ENCODE measurements at places on chromosomes 7 and 10.

- no peak for DNase-seq
These were observed 593.6 kb downstream of the GRM8 start for GRCh38 chr7:126659124-126659523.

DNA sequence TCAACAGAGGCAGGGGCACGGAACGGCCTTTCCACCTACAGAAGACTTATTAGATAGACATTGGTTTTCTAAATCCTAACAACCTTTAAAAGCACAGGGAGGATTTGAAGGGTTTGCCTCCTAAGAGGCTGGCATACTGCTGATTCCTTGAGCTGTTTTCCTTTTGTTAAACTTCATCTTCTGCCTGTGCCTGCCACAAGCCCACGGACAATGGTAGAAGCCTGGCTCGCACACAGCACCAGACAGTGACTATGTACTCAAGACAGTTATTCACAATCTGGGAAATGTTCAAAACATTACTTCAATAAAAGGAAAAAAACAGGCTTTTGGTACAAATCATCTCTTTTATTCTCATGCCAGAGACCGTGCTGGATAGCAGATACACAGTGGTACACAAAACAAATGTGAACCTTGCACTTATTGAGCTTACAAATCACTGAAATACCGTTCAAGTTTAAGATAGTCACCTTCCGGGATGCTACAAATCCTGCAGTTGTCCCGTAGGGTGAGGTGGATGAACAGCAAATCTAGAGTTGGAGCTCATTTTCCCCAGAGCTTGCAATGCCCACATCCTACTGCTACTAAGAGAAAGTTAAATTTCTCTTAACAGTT, 63.9 kb downstream of the VPS41 start:
- no peak for DNase-seq

- DNase-seq, result no peak
These were observed 3.2 kb downstream of the IDI2 start for GRCh38 chr10:1022413-1022812.

GRCh38 chr10:112913661-112914287, 36.3 kb upstream of the TCF7L2 start:
- DNase-seq, result no peak

- DNase-seq, result no peak
These were observed 276.2 kb upstream of the KLF14 start for GRCh38 chr7:131010029-131010716.

- no peak for DNase-seq
These were observed 1.1 kb upstream of the CAMK2B start for GRCh38 chr7:44326261-44327125.

GRCh38 chr10:99920486-99920885, 89.3 kb downstream of the DNMBP start:
- DNase-seq, result no peak

DNA sequence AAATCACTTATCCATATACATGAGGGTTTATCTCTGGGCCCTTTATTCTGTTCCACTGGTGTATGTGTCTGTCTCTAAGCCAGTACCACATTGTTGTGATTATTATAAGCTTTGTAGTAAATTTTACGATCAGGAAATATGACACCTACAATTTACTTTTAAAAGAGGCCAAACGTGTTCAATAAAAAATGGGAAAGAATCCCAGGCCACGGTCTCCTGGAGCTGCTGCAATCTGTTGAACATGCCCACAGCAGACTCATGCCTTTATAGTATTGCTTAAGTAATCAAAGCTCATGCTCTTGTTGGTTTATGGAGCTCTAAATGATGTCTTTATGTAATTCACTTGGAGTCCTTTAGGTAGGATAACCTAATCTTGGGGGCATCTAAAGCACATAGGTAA, 273.0 kb downstream of the ZMYND11 start:
- no peak for DNase-seq

DNA sequence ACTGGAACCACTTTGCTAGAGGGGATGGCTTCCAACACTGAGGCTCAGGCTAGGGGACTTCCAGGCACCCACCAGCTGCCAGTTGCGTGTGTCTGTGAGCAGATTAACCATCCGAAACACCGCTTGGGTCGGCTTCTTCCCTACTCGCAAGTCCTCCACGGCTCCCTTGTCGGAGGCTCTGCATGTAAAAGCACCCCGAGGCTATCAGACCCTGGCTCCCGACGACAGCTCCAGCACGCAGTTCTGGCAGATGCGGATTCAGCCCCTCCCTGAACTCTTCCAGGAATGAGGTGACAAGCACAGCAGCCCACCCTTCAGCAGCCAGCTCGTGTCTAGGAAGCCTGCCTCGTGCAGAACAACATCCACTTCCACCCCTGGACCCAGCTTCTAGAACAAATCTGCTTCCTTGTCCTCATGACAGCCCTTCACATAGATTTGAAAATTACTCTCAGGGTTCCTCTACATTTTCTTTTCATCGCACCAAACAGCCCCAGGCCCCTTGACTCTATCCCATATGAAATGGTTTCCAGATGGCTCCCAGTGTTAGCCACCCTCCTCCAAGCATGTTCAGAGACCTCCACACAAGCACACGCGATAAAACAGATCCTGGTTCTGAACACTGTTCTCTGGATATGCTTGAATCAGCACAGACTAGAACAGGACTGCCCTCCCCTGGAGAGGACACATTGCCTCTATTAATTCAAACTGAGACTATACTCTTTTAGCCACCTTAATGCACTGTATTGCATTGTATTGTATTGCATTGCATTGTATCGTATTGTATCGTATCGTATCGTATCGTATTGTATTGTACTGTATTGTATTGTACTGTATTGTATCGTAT, 44.6 kb downstream of the SLIT1 start:
- no peak for DNase-seq

- DNase-seq, result no peak
These were observed 515 bp downstream of the RALA start for GRCh38 chr7:39623732-39624441.

- no peak for DNase-seq
These were observed 40.4 kb upstream of the KIAA1217 start for GRCh38 chr10:24168258-24169170.

DNA sequence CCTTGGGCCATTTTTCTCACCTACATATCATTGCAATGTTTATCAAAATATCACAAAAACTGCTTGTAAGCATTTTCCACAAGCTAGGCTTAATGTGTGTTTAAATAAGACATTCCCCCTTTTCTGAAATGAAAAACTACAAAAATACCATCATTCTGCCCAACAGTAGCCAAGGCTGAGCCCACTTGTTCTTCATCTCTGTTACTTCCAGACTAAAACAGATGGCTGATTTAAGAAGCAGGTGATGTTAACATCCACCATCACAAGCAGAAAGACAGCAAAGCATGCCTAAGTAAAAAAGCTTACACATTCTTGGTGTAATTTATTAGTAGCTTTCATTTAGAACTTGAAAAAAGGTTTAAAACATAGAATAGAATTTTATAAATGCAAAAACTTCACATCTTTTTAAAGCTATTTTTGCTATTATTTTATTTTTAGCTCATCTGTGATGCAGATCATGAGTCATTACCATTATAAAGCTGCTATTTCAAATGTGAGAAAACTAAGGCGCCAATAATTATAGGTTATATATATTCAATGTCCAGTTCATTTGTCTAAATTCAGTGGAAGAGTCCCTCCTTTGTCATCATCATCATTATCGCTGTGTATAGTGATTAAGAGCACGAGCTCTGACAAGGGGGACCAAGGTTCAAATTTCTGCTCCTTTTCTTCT, 109.4 kb downstream of the RELN start:
- no peak for DNase-seq

- DNase-seq, result no peak
These were observed 323.0 kb downstream of the PARD3 start for GRCh38 chr10:34492081-34492480.

- DNase-seq, result no peak
These were observed 159.5 kb upstream of the HGF start for GRCh38 chr7:81929386-81929785.

DNA sequence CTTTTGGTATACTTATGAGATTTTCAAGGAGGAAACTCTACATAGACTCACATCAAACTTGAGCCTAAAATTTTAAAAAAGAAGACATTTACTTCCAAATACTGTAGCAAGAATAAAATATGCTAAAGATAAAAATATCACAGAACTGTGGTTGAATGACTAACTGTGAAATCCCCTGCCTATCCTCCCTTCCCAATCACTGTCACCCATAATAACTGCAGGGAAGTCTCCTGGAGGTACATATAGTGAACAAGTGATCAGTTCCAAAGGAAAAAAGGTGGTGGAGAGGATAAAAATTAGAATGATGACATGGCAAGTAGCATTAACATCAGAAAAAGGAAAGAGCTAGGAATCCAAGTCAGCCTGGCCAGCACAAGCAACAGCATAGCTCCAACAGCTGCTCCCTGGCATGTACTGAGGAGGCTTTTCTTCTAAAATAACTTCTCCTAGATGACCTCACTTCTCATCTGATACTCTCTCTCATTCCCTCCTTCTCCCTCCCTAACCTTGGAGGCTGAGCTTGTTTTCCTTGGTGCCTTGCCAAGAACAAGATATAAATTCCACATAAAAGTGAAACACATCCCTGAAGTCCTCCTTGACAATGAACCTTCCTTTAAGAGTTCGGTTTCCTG, 124.0 kb downstream of the IQUB start:
- DNase-seq, result no peak

DNA sequence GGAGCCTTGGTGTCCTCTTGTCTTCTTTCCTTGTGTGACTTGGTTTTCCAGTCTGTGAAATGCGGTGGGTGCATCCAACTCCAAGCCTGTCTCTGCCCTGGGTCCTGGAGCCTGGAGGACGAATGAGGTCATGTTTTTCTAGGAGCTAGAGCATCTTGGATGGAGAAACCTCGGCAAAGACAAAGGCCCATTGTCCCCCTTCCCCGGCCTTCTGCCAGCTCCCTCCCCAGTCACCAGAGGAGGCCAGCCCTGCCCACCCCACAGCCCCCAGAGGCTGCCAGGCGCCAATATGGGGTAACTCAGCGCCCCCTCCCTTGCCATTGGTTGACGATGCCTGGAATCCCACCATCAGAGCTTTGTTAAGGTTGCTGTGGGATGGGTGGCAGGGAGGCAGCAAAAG, 40.4 kb downstream of the KCTD7 start:
- no peak for DNase-seq

DNA sequence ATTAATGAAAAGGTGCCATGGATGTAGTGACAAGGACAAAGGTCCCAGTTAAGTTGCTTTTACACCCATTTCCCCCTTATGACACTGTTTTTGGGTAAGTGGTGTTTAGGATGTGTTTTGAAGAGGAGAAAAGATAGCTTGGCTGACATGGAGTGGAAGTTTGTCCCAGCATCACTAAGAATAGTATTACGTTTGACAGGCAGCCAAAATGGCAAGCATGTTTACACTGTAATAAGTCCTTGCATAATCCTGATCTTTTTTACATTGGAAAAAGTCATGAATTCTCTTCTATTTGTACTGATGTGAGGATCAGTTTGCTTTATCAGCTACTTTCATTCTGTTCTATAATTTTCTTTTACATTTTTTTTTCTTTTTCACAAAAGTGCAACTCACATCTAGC, 137.8 kb downstream of the CHRM2 start:
- no peak for DNase-seq

- DNase-seq, result no peak
These were observed 19.8 kb downstream of the CDK1 start for GRCh38 chr10:60798031-60798430.

DNA sequence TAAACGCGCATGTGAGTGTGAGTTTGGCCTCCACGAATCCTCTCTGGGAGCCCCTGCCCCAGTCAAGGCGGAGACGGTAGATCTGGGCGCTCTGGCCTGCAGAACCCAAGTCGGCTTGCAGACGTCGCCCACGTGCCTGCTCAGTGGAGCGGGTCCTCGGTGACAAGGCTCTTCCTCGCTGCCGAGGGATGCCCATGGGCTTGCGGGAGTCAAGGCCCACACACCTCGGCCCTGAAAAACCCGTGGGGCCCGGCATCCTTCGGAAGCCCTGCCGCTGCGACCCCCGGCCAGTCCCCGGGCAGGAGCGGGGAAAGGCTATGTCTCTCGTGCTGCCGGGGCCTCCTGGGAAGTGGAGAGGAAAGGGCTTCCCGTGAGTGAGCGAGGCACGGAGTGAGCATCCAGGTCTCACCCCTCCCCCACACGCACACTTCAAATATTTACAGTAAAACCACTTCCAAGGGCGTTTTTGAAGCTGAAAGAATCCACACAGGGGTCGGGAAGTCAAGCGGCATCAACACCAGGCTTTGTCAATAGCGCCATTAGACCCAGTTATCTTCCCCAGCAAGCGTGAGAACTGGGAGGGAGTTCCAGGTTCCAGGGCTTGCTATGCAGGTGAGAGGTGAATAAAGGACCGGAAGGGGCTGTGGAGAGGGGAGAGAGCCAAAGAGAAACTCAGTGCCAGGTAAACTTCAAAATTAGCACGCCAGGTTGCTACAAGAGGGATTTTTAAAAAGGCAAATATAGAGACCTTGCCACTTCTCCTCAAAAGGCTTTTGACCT, 1.1 kb upstream of the MNX1 start:
- DNase-seq, result no peak

- DNase-seq, result no peak
These were observed 175.3 kb downstream of the RAPGEF5 start for GRCh38 chr7:22181663-22182062.

GRCh38 chr7:35736725-35737124, 41.8 kb upstream of the HERPUD2 start:
- DNase-seq, result no peak

DNA sequence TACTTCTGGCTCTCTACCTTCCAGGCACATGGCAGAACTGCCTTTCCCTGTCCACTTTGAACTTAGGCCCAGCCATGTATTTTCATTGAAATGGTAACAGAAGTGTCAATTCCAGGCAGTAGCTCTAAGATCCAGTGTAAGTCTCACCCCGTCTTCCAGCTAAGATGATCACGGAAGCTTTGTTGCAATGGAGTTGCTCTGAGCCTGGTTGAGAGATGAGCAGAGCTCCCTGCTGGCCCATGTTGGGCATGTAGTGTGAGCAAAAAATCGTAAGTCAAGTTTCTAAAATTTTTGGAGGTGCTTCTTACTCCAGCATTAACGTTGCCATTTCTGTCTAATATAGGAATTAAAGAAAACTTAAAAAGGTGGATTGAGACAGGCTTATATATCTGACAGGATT, 274.4 kb downstream of the IPMK start:
- no peak for DNase-seq

- DNase-seq, result no peak
These were observed 150.6 kb downstream of the CACNB2 start for GRCh38 chr10:18290651-18291313.

DNA sequence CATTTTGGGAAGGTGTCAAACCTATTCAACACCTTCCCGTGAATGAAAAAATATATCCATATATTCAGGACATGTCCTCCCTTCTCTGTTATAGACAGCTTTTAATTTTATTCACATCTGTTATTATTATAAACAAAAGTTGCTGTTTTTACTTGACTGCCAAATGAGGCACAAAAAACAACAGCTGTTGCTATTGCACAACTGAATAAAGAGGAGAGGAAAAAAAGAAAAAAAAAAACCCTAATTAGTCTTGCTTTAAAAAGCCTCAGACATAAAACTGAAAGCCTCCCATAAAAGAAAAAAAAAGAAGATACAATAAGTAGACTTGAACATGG, 153.4 kb downstream of the BMPER start:
- DNase-seq, result no peak

Measured in stimulated activated CD8-positive, alpha-beta memory T cell treated with anti-CD3 and anti-CD28 coated beads, Interleukin-2, amount 100 ng/mL, for 1 hour (primary cell).